ENCODE measurements at places on chromosomes 11 and 22.

DNA sequence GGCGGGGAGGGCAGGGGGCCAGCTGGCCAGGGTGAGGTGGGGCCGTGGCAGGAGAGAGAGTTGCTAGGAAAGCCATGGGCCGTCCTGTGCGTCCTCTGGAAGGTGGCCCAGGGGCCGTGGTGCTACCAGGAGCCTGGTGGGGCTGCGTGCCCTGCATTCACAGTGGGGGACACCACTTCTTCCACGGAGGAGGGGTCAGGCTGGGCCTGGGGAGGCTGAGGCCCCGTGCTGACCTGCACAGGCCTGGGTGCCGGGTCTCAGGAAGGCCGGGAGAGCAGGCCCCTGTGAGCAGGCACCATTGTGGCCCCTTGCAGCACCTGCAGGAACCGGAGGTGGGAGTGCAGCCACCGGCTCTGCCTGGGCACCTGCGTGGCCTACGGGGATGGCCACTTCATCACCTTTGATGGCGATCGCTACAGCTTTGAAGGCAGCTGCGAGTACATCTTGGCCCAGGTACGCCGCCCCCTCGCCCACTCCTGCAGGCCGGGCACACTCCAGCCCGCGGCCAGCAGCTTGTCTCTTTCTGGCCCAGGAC lies 12.0 kb downstream of the MUC5B start:
- DNase-seq: no peak

DNA sequence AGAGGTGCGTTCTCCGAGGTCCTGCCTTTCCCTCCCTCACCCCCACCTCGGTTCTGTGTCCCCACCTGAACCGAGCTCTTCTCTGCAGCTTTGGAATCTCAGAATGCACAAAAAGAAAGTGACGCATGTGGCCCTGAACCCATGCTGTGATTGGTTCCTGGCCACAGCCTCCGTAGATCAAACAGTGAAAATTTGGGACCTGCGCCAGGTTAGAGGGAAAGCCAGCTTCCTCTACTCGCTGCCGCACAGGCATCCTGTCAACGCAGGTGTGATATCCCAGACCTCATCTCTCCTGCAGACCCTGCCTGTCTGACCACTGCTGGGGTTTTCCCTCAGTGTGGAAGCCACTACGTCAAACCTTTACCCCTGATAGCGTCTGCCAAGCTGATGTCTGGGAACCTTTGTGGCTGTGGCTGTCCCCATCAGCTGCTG lies 13.9 kb downstream of the ACP2 start:
- DNase-seq: peak; percentile 78

- no peak for DNase-seq
These were observed 195.0 kb downstream of the KIF18A start for GRCh38 chr11:27912916-27913315.

DNA sequence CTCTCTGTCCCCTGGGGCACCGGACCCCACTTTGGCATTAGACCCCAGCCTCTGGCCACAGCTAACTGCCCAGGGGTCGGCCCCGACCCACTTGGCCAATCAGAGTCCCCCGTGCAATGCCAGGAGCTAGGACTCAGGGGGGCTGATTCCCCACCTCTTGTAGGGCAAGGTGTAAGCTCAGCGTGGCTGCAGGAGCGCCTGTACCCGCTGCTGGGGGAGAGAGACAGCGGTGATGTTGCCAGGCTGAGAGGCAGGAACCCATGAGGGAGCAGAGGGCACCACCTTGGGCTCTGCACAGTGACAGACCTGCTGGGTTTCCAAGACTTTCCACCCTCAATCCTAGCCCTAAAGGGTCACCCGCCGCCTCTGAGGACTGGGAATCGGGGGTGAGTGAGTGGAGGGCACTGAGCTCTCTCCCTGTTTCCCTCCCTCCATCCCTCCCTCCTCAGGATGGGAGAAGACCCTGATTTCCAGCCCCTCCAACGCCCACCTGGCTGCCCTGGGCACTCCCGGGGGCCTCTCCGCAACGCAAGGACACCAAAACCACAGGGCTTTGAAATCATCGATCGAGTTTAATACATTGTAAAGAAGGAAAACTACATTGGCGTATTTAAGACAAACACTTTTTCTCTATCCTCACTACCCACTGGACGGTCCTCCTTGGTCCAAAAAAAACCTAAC lies 128.4 kb downstream of the ARHGAP8 start:
- no peak for DNase-seq

- DNase-seq: no peak
These were observed 37.5 kb downstream of the ARFGAP3 start for GRCh38 chr22:42819412-42820044.

GRCh38 chr11:117852309-117852708 lies 24.1 kb downstream of the FXYD6 start:
- DNase-seq: no peak

DNA sequence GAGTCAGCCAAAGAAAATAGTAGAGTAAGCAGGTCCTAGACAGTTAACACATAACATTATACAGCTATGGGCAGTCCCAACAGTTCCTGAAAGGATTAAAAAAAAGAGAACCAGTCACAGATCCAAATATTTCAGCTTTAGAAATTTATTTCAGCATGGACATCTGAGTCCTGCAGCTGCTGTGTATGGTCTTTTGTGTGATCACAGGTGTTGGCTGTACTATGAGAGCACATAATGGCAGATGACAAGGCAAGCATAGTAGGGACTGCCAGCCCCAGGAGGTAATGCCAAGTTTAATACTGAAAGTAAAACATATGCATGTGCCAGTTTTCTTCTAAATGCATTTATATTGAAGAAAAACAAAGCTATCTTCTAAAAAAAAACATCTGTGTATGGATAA lies 158.1 kb downstream of the GRIA4 start:
- DNase-seq: peak; percentile 21

- no peak for DNase-seq
These were observed 13.0 kb upstream of the MYEOV start for GRCh38 chr11:69280994-69281393.

GRCh38 chr22:39132871-39133524 lies 19.5 kb downstream of the CBX7 start:
- DNase-seq: no peak

GRCh38 chr11:45647786-45648185 lies 17.6 kb downstream of the CHST1 start:
- DNase-seq: no peak

GRCh38 chr11:31096191-31096805 lies 273.2 kb downstream of the DCDC1 start:
- DNase-seq: no peak

DNA sequence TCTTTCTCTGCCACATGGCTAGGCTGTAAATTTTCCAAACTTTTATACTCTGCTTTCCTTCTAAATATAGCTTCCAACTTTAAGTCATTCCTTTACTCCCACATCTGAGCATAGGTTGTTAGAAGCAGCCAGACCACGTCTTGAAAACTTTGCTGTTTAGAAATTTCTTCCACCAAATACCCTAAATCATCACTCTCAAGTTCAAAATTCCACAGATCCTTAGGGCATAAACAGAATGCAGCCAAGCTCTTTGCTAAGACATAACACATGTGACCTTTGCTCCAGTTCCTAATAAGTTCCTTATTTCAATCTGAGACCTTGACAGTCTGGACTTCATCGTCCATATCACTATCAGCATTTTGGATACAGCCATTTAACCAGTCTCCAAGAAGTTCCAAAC lies 749.9 kb downstream of the METTL15 start:
- no peak for DNase-seq

GRCh38 chr22:35971456-35972119 lies 57.0 kb downstream of the RBFOX2 start:
- DNase-seq: peak; percentile 2

DNA sequence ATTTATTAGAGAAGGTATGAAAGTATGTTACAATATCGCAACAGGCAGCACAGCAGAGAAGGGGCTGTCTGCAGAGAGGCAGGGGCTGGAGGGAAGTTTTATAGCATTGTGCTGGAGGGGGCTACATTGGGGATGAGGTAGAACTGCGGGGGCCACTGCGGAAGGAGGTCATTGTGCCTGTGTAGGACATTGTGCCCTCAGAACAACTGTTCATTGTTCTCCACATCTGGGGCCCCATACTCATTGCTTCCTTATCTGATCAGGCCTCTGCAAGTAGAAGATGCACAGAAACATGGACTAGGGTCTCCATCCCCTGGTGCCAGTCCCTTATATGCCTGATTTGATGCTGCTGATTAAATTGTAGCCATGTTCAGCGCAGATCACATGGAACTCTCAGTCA lies 12.1 kb downstream of the NADSYN1 start:
- DNase-seq: no peak

GRCh38 chr11:1049431-1049891 lies 12.9 kb upstream of the MUC6 start:
- peak; percentile 2 for DNase-seq

GRCh38 chr11:69126286-69126685 lies 29.4 kb upstream of the SMIM38 start:
- no peak for DNase-seq

DNA sequence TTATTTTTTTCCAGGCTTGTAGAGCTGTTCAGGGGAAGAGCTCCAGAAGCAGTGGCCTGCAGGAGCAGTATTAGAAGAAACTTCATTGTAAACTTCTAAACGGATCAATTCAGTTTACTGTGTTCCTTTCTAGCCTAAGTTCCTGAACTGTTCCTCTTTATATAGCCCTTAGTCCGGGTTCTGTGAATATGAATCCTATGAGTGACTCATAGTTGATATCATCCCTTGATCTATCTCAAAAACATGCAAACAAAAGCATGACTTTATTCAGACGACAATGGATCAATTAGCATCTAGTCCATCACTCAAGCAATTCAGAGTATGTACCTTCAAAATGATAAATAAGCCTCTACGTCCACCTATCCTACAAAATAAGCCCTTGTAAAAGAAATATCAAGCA lies at the start of gene MMP12:
MMP12 (minus strand) TSS at position 131 of the 400 bp plus-strand sequence; CDS start at position 86, 45 bp downstream.
- no peak for DNase-seq

DNA sequence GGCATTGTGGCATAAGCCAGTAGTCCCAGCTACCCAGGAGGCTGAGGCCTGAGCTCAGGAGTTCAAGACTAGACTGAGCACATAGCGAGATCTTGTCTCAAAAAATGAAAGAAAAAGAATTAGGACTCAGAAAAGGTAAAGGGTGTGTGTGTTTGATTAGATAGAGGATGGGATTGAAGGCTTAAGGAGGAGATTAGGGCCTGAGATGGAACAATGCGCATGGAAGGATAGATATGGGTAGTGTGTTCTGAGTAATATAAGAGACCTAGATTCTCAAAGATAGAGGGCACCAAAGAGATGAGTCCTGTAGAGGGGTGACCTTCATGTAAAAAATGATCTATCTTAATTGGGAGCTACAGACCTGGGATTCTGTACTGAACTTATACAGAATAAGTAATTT lies 17.3 kb upstream of the RAB30 start:
- DNase-seq: no peak

- peak; percentile 38 for DNase-seq
These were observed 12.9 kb upstream of the ARFGAP3 start for GRCh38 chr22:42869888-42870480.

- no peak for DNase-seq
These were observed 455.8 kb downstream of the TMEM135 start for GRCh38 chr11:87493516-87493915.

Data from SHP77 treated with DMSO at 0.1 percent for 48 hours (cell line).